ENCODE measurements at places on chromosomes 13 and 19. TPM values are rescaled to one million over a fixed set of nuclear protein-coding genes. Genes with fewer than 3 reads are reported as not detected.

- no peaks in the 10 kb centered on the region for H3K36me3 ChIP-seq
- DNase-seq = no peak
- no peaks in the 10 kb centered on the region for H3K27me3 ChIP-seq
- H3K4me1 ChIP-seq = no peaks in the 10 kb centered on the region
- no peak overlapping the region for H3K4me3 ChIP-seq
Measured at GRCh38 chr13:104522235-104523072, 1456.2 kb upstream of the SLC10A2 start.

DNA sequence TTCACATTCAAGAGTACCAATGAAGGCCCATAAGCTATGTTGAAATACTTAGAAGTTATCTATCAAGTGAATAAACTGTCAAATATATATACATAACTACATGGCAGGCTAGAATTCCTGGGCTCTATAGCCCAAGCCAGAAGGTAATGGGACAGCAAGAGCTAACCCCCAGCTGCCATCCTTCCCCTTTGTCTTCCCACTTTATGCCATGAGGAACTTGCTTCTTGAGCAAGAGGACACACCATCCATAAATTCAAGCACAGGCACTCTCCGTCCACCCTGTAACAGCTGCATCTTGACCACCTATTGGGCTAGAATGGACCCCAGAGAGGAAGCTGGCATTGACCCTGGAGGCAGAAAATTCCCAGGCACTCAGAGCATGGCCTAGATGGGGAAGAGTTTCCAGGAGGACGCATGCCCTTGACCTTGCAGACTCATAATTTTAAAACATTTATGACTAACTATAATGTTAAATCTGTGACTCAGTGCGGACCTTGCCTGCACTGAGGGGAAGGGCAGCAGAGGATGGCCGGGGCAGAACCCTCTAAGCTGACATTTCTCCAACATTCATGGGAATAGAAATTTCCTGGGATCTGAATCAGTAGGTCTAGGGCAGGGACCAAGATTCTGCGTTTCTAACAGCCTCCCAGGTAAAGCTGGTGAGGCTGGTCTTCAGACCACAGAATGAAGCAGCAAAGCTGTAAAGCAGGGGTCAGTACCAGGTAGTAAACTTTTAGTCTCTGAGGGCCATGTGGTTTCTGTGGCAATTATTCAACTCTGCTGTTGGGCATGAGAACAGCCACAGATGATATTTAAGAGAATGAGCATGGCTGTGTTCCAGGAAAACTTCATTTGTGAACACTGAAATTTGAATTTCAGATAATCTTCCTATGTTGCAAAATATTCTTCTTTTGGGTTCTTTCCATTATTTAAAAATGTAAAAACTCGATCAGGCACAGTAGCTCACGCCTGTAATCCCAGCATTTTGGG, 71.4 kb upstream of the CLDN10 start:
- DNase-seq = no peak
- H3K4me3 ChIP-seq = no peak overlapping the region
- no peaks in the 10 kb centered on the region for H3K27me3 ChIP-seq
- H3K27ac ChIP-seq = no peak overlapping the region
- no peaks in the 10 kb centered on the region for H3K4me1 ChIP-seq

- no peak for DNase-seq
- no peaks in the 10 kb centered on the region for H3K4me1 ChIP-seq
- no peak overlapping the region for H3K4me3 ChIP-seq
- H3K27me3 ChIP-seq = no peaks in the 10 kb centered on the region
- no peaks in the 10 kb centered on the region for H3K36me3 ChIP-seq
Measured at GRCh38 chr13:47372751-47373150, 475.9 kb upstream of the HTR2A start.

DNA sequence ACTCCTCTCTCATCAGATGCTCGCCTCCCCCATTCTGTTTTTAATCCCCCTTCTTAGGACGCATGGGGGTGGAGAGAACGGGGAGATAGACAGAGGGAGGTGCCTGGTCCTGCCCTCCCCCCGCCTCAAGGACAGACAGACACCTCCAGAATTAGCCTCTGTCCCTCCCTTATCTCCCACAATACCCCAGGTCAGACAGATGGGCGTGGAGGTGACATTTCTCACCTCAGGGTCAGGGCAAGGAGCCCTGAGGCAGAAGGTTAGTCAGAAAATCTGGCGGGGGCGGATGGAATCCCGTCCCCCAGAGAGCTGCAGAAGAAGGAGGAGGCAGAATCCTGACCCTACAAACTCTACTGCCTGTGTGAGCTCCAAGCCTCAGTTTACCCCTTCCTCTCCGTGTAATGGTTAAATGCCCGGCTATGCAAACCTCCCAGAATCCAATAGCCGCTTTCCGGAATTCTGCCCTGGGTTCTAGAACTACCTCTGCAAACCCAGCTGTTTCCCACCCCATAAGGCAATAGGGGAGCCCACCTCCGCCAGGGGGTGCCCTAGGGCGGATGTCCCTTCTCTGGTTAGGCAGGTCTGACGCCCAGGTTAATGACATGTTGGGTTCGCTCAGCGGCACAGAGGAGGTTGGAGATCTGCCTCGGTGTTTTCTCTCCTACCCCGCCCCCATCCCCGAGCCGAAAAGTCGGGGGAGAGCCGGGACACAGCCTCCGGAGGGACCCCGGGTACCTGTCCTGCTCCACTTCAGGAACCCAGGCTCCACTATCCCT, 900 bp downstream of the PPP1R13L start:
- H3K27me3 ChIP-seq = no peaks in the 10 kb centered on the region
- H3K27ac ChIP-seq = no peak overlapping the region
- peaks cover 9% of the 10 kb centered on the region for H3K4me1 ChIP-seq
- no peaks in the 10 kb centered on the region for H3K36me3 ChIP-seq
- no peak overlapping the region for H3K4me3 ChIP-seq
- DNase-seq = peak; percentile 37

DNA sequence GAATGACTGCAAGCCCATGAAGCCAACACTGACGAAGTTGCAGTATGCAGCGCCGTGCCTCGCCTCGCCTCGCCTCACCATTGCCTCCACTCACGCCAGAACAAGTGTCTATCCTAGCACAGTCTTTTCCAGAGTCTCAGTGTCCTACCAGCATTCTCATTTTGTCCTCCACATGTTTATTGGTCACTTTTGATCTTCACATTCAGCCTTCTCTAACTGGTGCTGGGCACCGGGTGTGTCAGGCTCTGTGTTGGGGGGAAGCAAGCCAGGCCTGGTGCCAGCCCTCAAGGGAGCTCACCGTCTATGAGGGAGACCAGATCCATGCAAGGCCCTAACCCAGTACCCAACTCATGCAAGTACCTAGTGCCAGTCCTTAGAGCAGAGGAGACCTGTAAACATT, 69.7 kb upstream of the GPR183 start:
- H3K4me3 ChIP-seq = no peak overlapping the region
- H3K27me3 ChIP-seq = no peaks in the 10 kb centered on the region
- no peaks in the 10 kb centered on the region for H3K36me3 ChIP-seq
- H3K27ac ChIP-seq = no peak overlapping the region
- H3K4me1 ChIP-seq = no peaks in the 10 kb centered on the region

DNA sequence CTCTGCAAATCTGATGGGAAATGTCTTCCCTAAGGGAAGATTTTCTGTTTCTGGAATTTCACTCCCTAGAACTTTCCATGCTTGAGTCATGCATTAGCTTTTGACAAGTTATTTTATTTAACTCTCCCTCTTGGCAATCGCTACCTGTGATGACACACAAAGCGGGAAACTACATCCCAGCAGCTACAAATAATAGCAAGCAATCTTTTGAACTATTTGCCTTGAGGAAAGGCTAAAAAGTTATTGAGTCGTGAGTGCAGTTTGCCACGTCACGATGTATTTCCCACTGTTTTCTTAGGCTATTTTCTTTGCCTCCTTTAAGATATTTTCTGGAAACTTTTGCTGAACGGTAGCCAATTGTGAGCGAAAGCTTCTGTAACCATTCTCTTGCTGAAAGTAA, 353.3 kb upstream of the HTR2A start:
- H3K4me1 ChIP-seq = no peaks in the 10 kb centered on the region
- H3K36me3 ChIP-seq = no peaks in the 10 kb centered on the region
- H3K27ac ChIP-seq = no peak overlapping the region
- H3K27me3 ChIP-seq = no peaks in the 10 kb centered on the region

DNA sequence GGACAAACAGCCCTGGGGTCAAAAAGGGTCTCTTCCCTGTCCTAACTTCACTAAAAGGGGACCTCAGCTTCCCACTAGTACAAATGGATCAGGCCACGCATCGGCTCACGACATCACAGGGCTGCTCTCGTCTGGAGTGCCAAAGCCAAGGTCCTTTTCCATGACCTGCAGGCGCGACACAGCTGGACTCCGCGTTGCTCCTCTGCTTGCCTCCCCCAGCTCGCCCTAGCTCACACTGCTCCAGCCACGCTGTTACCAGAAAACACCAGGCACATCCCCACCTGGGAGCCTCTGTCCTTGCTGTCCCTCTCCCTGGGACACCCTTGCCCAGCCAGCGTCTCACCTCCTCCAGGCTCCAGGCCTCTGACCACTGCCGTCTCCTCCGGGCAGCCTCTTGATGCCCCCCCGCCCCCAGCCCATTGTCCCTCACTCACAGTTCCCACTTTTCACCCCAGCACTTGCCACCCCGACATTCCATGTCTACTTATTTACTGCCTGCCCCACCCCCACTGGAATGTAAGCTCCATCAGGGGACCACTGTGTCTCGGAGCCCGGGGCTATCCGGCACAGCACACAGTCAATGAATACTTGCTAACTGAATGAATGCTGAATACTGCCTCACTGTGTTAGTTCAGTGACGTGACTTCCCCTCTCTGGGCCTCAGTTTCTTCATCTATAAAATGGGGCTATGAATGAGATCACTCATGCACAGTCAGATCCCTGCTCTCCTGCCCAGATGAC, 20.7 kb downstream of the AKT2 start:
- H3K4me3 ChIP-seq = no peak overlapping the region
- no peak overlapping the region for H3K27ac ChIP-seq
- DNase-seq = no peak
- H3K4me1 ChIP-seq = peaks cover 6% of the 10 kb centered on the region
- no peaks in the 10 kb centered on the region for H3K27me3 ChIP-seq

- no peak for DNase-seq
- no peak overlapping the region for H3K4me3 ChIP-seq
- H3K4me1 ChIP-seq = no peaks in the 10 kb centered on the region
- no peak overlapping the region for H3K27ac ChIP-seq
Measured at GRCh38 chr19:43767316-43767715, 12.6 kb upstream of the SMG9 start.

DNA sequence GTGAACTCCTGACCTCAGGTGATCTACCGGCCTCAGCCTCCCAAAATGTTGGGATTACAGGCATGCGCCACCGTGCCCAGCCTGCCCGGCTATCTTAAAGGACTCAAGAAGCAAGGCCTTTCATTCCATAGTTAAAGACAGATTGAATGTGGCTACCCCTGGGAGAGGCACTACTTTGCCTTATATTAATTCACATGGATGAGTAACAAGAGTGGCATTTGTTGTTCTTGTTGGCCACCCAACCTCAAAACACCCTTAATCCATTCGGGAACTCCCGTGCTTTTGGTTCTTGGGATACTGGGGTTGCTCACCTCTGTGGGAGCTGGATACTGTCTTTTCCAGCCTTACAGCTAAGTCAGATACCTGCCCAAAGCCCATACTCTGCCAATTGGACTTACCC, 34.4 kb upstream of the ABCC4 start:
- no peak for DNase-seq
- H3K4me1 ChIP-seq = no peaks in the 10 kb centered on the region
- H3K4me3 ChIP-seq = no peak overlapping the region
- no peaks in the 10 kb centered on the region for H3K27me3 ChIP-seq

DNA sequence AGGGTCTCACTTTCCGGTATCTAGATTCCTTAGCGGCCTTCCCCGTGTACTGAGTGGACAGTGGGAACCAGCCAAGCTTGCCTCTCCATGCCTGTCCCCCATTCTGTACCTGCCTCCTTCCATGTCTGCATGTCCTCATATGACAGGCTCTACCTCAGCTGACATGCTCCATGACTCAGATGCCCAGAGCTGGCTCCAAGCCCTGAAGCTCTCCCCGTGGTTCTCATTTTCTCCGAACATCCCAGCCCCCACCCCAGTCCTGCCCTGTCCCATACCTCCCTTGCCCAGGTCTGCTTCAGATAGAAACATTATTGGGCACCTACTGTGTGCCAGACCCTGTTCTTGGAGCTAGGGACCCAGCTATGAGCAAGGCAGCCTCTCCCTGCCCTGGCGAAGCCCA, 17.1 kb upstream of the SHFL start:
- no peak overlapping the region for H3K27ac ChIP-seq
- H3K36me3 ChIP-seq = no peaks in the 10 kb centered on the region
- H3K4me1 ChIP-seq = no peaks in the 10 kb centered on the region
- no peak for DNase-seq
- H3K4me3 ChIP-seq = no peak overlapping the region

DNA sequence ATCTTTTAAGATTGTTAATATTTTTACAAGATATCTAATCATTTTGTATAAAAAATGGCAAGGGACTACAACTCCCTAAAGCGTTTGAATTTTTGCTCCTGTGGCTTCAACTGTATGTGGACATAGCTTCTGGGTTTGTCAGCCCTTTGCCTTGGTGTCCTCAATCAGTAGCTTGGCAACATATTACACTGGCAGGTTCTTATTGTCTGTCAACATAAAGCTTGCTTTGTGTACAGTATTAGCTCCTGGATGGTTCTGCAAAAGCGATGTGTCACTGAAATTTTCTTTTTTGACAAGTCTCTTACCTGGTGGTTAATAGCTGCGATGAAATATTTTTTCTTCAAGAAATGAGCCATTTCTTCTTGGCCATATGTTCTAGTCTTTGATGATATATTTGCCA, 190.0 kb downstream of the HS6ST3 start:
- no peaks in the 10 kb centered on the region for H3K27me3 ChIP-seq
- no peak for DNase-seq
- no peak overlapping the region for H3K27ac ChIP-seq
- no peak overlapping the region for H3K4me3 ChIP-seq
- no peaks in the 10 kb centered on the region for H3K36me3 ChIP-seq

- no peak overlapping the region for H3K27ac ChIP-seq
- no peak overlapping the region for H3K4me3 ChIP-seq
- no peaks in the 10 kb centered on the region for H3K27me3 ChIP-seq
- H3K4me1 ChIP-seq = no peaks in the 10 kb centered on the region
- no peak for DNase-seq
- H3K36me3 ChIP-seq = no peaks in the 10 kb centered on the region
Measured at GRCh38 chr13:66745307-66745706, 484.8 kb downstream of the PCDH9 start.

DNA sequence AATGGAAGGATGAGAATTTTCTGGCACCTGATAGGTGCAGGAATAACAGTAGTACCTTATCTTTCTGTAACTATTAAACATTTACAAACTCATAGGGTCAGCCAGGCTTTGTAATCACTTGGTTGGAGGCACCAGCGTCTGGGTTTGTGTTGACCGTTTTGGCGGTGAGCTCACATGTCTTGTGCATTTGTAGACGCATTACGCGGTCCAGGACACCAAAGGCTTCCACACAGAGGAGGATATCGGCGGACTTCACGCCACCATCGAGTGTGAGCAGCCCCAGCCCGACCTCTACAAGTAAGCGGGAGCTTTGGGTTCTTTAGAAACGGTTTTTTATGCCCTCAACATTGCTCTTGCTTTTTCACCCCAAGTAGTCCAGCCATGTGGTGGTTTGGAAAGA, 129.3 kb downstream of the ATP11A start:
- H3K27ac ChIP-seq = no peak overlapping the region
- DNase-seq = no peak
- H3K4me3 ChIP-seq = no peak overlapping the region

Gene FAM174C
- 11.2 TPM for total RNA-seq

Gene ZNF708
- 23.4 TPM for total RNA-seq

Gene LILRB2
- total RNA-seq = 2.3 TPM

Gene UBE2L5
- not detected for total RNA-seq

Gene ERICH6B
- total RNA-seq = not detected

Gene DAND5
- 0.14 TPM for total RNA-seq
